ENCODE measurements at places on chromosomes 13 and 19.

DNA sequence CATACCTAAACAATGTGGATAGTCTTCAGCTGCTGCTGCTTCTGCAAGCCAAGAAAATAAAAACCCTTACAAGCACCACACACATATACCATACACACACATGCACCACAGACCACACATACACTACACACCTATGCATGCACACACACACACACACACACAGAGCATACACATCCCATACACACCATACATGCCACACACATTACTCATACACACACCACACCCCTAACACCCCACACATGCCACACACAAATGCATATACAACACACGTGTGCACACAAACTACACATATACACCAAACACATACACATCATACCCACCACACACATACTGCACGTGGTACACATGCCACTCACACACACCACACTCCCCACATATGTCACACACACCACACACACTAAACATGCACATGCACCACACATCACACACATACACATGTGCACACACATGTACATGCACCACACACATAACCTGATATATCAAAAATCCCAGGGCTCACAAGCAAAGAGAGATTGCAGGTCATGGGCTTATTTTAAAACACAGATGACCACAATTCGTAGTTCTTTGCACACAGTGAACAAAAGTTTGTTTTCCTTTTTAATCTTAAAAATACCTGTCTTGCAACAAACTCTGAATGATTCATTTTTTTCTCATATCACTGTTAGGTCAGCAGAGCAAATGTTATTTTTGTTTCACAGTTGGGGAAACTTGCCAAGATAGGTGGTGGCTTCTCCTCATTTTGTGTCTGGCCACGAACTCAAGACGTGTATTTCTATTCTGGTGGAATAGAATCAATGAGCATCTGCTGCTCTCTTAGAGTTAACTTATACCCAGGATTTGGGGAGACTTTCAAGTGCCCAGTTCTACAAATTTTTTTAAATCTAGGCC is 456.6 kb downstream of the FGF9 start:
- no peak for DNase-seq

DNA sequence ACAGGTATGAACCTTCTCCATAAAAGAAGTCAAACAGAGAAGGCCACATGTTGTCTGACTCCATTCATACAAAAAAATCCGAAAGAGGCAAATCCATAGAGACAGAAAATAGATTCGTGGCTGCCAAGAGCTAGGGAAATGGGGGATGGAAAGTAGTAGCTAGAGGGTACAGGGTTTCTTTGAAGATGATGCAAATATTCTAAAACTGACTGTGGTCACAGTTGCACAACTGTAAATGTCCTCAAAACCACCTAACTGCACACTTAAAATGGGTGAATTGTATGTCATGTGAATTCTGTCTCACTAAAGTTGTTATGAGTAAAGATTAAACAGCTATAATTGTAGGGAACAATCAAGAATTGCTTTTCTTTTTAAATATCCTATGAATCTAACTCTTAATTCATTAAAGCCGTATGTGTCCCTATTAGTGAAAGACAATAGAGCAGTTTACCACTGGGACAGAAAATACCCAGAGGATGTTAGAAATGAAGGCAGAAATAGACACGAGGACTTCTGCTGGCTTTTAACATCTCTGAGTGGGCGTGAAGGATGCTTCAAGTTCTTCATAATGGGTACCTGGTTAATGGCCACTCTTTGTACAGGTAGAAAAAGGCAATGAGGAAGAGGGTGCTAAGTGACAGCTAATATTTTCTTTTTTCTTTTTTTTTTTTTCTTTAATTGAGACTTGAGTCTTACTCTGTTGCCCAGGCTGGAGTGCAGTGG is 21.2 kb downstream of the INSR start:
- DNase-seq = no peak

- peak; percentile 53 for DNase-seq
Observed at GRCh38 chr19:48190288-48190884, 19.9 kb downstream of the ZSWIM9 start.

GRCh38 chr19:54482889-54483288 is 9.8 kb upstream of the CDC42EP5 start:
- no peak for DNase-seq

DNA sequence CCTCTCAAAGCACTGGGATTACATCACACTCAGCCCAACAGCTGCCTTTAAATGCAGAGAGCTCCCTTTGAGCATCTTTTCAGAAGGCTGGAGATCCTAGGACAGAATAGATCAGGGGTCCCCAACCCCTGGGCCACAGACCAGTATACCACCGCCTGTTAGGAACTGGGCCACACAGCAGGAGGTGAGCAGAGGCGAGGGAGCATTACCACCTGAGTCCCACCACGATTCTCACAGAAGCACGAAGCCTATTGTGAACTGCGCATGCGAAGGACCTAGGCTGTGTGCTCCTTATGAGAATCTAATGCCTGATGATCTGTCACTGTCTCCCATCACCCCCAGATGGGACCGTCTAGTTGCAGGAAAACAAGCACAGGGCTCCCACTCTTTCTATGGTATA is 2.2 kb upstream of the WTIP start:
- no peak for DNase-seq

DNA sequence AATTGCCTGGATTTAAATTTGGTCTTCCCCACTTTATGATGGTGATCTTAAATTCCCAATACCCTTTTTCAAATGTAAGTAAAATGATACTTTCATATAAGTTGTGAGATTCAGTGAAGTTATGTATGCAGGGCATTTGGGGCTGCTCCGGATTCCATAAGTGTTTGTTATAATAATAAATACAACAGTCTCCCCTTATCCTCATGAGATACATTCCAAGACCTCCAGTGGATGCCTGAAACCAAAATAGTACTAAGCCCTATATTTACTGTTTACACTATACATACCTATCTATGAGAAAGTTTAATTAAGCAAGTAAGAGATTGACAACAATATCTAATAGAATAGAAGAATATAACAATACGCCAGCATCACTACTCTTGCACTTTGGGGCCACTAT is 2237.8 kb downstream of the PCDH9 start:
- no peak for DNase-seq

DNA sequence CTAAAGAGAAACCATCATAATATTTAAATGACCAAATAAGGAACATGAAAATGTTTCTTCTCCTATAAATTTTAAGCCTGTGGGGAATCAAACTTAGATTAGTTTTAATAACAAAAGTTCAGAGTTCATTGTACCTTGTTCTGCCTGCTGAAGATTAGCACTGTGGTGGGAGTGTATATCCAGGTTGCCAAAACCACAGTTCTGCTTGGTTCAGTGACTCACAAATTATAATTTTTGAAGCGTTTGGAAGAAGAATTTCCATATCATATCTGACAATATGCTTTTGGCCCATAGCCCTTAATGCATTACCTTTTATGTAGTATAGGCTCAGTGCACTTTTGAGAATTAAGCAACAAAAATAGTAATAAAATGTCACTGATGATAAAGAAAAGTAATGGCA is 545.2 kb downstream of the GPC6 start:
- DNase-seq = no peak

- no peak for DNase-seq
Observed at GRCh38 chr19:15104003-15104402, 3.2 kb upstream of the SYDE1 start.

DNA sequence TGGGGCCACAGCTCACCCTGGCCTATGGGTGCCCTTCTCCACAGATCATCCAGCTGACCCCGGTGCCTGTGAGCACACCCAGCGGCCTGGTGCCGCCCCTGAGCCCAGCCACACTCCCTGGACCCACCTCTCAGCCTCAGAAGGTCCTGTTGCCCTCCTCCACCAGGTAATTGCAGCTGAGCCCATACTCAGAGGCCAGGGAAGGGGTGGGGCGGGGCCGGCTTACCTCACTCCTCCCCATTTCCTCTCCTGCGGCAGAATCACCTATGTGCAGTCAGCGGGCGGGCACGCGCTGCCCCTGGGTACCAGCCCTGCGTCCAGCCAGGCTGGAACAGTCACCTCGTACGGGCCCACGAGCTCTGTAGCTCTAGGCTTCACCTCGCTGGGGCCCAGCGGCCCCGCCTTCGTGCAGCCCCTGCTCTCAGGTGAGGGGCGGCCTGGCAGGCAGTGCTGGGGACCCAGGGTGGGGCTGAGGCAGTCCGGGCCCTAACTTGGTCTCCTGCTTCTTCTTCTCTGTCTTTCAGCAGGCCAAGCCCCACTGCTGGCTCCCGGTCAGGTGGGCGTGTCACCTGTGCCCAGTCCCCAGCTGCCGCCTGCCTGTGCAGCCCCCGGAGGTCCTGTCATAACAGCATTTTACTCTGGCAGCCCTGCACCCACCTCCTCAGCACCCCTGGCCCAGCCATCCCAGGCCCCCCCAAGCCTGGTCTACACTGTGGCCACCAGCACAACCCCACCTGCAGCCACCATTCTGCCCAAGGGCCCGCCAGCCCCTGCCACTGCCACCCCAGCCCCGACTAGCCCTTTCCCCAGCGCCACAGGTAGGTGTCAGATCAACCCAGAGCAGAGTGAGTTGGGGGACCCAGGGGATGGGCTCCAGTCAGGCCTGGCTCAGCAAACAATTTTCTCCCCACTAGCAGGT is 9.6 kb upstream of the PRR19 start:
- DNase-seq = no peak

DNA sequence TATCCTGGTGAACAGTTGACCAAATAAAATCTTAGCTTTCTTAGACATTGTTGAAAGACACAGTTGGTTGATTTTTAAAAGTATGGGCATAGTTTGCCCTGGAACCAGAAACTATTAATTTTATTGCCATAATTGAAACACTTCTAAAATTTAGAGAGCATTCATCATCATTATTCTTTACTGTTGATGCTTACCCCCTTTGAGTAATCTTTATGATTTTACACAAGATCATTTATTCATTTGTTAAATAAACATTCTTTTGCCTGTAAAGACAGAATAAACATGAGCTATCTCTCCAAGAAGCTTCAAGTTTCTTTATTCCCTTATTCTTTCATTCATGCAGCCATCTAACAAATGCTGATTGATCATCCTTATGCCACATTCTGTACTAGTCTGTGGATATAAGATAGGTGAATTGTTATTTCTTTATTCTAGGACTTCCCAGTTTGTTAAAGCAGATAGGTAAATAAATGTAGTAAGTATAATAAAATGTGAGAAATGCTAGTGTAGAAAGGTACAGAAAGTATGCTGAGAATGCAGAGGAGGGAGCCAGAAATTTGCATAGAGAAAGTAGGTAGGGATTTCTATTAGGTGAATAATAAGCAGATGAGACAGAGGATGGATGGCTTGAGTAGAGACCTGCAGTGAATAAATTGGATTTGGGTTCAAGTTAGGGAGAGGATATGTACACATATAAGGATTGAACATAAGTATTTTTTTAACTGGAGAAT is 8.2 kb downstream of the SERTM1 start:
- no peak for DNase-seq

DNA sequence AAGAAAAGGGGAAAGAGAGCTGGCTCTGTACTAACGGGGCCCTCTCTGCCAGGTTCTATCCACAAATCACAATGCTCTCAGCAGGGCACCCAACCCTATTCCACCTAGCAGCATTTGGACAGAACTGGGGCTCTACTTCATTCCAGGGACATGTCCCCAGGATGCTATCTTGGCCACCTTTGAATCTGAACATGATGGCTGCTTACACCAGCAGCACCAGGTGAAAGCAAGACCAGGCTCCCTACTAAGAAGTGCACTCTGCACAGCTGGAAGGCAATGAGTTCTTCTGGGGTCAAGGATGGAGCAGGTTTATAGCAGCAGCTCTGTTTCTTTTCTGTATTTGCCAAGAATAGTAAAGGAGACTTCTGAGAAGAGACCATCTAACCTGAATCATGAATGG is 222.4 kb downstream of the DACH1 start:
- DNase-seq = no peak

GRCh38 chr13:109569958-109570711 is 216.2 kb downstream of the IRS2 start:
- DNase-seq = no peak

GRCh38 chr13:23609414-23609760 is 39.2 kb downstream of the TNFRSF19 start:
- DNase-seq = no peak

DNA sequence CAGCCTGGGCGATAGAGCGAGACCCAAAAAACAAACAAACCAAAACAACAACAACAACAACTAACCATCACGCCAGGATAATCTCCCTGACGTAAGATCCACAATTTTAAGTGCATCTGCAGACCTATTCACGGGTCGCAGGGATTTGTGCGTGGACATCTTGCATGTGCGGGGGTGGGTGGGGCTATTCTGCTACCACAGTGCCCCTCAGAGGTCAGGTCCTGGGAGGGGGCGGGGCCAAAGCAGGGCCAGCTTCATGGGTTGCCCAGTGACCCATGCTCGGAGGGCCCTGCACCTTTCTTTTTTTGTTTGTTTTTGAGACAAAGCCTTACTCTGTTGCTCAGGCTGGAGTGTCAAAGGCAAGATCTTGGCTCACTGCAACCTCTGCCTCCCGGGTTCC is 2.6 kb upstream of the CDC42EP5 start:
- no peak for DNase-seq

GRCh38 chr13:47420568-47420967 is 523.7 kb upstream of the HTR2A start:
- no peak for DNase-seq

- no peak for DNase-seq
Observed at GRCh38 chr19:3499738-3500428, 591 bp downstream of the DOHH start.

GRCh38 chr13:39490136-39490535 is 112.9 kb downstream of the LHFPL6 start:
- DNase-seq = no peak

GRCh38 chr13:91813253-91813652 is 414.8 kb downstream of the GPC5 start:
- DNase-seq = no peak

DNA sequence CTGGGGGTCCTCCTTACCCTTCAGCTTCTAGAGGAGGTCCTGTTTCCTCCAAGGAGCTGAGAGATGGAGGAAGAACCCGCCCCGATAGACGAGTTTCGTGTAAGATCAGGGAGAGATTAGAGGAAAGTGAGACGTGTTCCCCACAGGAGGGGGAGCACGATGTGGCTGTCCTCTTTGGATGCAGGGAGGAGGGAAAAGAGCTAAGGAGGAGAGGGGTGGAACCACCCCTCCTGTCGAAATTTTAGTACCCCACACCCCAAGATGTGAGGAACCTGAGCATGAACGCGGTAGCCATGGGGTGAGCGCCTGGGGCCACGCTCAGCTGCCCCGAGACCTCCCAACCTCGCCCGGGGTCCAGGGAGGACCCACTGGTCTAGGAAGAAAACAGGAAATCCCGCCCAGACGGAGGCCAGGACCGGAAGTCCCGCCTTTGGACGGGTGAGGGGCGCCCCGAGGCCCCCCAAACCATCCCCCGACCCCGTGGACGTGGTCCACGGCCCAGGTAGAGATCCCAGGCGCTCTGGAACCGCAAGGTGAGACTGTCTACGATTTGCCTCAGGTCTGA is 1.2 kb downstream of the AKT1S1 start:
- DNase-seq = no peak
